ENCODE measurements at places on chromosomes 7 and 10.

GRCh38 chr10:124288928-124289850 is 129.5 kb downstream of the OAT start:
- DNase-seq, result no peak

- DNase-seq, result no peak
These were observed 63.7 kb upstream of the ARID5B start for GRCh38 chr10:61837755-61838171.

DNA sequence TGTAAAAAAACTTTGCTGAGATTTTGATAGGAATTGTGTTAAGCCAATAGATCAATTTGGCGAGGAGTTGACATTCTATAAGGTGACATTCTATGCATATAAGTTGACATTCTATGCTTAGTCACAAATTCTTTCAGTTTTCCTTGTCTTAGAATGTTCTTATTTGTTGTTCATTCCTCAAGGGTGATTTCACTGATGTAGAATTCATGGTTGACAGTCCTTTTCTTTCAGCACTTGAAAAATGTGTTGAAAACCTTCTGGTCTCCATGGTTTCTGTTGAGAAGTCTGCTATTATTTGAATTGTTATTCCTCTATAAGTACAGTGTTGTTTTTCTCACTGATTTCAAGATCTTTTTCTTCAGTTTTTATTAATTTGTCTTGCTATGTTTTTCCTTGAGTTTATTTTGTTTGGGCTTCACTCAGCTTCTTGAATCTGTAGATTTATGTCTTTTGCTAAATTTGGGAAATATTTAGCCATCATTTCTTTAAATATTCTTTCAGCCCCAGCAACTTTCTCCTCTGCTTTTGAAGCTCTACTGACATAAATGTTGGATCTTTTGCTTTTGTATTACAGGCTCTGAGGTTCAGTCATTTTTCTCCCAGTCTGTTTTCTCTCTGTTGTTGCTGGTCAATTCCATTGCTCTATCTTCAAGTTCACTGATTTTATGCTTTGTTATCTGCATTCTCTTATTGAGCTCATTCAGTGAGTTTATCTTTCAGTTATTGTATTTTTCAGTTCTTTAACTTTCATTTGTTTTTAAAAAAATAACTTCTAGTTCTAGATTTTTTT is 154.9 kb downstream of the SDK1 start:
- no peak for DNase-seq

DNA sequence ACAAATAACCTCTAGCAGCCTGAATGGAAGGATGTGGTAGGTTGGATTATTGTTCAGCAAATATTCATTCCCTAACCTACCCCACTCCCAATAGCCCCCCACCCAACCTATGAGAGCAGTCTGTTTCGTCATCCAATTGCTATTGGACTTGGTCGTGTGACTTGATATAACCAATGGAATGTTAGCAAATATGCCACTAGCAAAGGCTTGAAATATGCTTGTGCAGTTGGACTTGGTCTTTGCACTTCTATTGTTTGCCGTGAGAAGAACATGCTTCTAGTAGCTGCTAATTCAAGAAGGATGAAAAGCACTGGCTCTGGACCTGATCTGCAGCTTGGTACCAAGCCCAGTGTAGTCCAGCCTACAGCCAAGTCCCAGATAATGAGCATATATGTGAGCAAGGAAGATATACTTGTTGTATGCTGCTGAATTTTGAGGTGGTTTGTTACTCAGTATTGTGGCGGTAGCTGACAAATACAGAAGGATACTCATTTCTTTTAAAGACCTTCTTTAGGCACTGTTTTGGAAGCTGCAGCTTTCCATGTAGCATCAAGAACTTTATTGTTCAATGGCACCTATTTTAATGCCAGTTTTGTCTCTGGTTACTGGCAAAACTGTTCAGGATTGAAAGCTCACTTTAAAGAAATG is 180.4 kb downstream of the EXOC4 start:
- DNase-seq, result no peak

DNA sequence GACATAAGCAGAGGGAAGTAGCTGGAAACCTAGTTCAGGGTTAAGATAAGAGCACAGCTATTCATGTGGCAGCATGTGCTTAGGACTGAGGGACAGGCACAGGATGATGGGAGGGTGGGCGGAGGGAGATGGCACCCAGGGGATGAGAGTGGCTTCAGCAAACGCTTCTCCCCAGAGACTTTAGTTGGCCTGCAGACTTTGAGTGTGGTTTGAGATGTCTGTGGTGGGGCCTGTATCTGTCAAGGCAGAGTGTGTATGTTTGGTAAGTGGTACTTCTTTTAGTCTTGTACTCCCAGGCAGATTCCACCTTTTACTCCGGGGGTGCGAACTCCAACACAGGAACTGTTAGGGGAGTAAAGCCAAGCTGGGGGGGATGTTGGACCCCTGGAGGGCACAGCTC is 88.9 kb downstream of the WDFY4 start:
- DNase-seq, result no peak

GRCh38 chr10:69780077-69780476 is 21.6 kb upstream of the COL13A1 start:
- no peak for DNase-seq

GRCh38 chr10:88853155-88853881 is 1.7 kb upstream of the ANKRD22 start:
- no peak for DNase-seq

DNA sequence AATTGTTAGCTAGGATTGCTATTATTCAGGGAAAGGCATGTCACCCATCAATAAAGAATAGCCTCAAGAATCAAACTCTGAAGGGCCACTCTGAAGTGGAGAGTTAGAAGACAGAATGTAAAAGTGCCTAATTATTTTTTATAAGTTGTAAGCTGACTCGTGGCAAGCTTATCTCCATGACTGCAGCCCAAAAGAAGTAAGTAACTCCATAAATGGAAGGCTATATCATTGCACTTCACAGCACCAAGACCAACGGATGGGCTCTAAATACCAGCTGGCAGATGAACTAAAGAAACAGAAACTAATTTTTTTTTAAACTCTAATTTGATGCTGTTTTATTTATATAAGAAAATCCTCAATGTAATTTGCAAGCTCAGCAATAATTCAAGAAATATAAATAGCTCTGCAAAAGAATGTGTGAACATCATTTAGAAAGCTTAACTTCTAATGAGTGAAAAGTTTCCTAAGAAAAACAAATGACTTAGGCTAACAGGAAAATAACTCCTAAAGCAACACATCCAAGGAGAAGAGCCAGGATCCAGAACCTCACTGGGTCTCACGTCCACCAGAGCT is 165.5 kb downstream of the SNX13 start:
- DNase-seq, result no peak

DNA sequence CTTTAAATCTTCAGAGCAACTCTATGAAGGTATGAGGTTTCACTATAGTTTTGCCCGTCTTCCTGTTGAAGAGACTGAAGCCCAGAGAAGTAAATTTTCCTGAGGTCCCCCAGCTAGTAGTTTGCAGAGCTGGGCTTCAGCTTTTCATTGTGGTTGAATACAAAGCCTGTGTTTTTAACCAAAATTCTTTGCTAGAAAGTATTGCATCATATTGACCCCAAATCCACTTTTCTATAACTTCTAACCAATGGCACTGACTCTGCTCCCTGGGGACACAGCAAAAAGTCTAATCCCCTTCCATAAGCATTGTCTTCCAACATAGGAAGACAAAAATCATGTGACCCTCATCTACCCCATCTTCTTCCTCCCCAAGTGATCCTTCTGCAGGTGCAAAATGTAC is 93.0 kb downstream of the KCNMA1 start:
- DNase-seq, result no peak

DNA sequence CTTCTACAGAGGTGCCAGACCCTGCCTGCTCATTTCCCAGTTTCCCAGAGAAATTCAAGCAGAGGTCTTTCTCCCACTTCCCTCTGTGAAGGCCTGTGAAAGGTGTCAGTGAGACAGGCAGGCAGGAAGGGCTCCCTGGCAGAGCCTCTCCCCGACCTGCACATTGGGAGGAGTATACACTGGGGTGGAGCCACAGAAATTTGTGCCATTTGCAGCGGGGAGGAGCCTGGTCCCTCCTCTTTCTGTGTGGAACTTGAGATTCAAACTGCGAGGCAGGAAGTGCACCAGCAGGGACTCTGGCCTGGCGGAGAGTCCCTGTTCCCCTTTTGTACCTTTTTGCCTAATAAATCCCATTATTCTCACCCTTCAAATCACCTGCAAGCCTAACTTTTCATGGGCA is 54.6 kb upstream of the OPN4 start:
- no peak for DNase-seq
